NCI-H2081 (cell line): ENCODE measurements at places on chromosomes 3 and 15.
A peak's percentile ranks its signal among the peaks of the same experiment; 100 is the strongest.

DNA sequence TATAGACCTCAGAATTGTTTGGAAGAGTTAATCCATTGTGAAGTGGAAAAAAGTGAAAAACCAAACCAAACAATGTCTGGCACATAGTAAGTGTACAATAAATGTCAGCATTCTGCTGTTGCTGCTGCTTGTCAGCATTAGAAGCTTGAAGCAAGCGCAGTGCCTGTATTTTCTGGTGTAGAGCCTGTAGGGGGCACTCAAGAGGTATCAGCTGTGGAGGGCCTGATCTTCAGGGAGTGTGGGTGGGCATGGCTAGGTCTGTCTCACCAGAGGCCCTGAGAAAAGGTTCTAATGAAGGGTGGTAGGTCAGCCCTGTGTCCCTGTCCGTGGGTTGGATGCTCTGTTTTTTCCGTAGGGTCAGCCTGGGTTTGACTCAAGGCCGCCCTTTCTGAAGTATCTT lies 3.6 kb downstream of the ADAMTSL3 start:
- no peak for DNase-seq

DNA sequence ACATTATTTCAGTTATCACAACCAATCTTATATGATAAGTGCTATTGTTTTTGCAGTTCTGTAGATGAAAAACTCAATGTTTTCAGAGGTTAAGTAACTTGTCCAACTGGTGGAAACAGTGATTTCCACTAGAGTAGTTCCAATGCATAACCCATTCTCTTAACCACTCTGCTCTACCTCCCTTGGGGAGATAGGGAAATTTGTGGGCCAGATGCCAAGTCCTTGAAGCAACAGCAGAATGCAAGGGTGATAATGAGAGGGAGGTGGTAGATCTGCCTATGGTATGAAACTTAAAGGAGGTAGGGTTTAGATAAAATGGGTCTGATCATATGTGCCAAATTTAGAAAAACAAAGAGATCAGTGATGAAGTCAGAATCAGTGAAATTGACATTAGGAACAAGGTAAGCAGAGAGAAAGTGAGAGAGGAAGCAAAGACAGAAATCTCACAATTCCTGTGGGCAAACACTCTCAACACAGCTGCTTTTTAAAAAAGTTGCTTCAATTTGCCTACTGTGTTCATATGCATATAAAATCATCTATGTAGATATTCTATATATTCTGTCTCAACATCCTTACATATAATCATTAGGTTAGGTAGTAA lies 50.5 kb upstream of the UBP1 start:
- no peak for DNase-seq

DNA sequence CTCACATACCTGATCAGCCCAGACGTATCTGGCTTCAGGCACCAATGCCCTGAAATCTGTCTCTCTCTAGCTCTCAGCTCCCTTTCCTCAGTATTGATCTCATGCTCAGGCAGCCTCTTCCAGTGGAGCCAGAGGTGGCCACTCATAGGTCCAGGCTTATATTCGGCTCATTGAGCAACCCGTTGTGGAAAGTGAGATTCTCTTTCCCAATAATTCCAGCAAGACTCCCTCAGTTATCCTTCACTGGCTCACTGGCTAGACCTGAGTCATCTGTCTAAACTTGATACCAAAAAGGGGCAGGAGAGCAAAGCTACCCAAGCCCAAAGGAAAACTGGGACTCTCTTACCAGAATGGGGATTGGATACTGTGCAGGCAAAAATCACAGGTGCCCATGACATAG lies 33.4 kb upstream of the FRMD4B start:
- no peak for DNase-seq

- DNase-seq = no peak
Measured at GRCh38 chr15:23565395-23566070, at the start of gene MKRN3. TSS of gene MKRN3 (plus strand) at chr15:23565674. CDS start at chr15:23565783, 109 bp downstream.

- DNase-seq = no peak
Measured at GRCh38 chr3:179608931-179609720, 4.5 kb downstream of the NDUFB5 start.

GRCh38 chr15:40313531-40314398 lies 6.0 kb upstream of the PLCB2 start:
- peak; percentile 76 for DNase-seq

DNA sequence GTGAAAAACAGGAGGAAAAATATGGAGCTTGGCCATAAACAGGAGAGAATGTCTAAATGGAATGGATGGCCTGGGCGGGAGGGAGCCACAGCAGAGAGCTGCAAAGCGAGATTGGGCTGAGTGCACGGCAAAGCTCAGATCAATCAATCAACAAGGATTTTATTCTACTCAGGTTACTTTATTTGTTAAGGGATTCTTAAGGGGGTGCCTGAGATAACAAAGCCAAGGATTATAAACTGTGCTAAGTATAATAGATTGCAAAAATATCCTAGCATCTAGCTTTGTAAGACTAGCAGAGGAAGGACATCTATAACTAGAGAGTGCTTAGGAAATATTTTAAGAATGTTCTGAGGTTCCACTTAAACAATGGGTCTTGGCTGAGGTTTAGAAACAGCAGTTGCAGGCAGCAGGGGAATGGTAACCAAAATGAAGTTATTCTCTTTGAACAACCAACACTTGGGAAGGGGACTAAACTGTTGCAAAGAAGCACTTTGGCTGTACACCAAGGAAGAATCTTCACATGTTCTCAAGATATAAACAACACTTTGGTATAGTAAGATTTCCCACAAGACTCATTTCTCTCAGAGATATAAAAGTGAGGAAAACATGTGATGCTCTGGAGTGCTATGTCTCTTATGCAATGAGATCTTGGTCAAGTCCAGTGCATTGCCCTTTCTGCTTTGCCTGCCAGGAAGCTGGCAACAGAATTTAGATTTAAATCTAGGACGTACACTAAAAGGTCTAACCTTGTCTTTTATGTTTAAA lies 35.5 kb downstream of the TMEM212 start:
- no peak for DNase-seq

DNA sequence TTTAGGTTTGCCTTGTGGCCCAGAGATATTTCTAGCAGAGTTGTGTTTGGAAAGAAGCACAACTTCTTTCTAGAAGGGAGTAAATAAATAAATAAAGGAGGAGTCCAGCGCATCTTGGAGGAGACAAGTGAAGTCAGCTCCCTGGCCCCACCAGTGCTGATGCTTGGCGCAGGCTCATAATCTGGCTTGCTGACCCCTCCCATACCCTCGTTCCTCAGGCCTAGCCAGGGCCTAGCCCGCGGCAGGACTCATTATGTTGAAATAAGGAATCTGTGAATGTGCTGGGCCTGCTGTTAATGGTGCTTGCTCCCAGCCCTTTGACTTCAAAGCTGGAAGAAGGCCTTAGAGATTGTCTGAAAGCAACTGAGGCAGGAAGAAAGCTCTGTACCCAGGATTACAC lies 3.1 kb downstream of the ZNF710 start:
- DNase-seq = no peak

GRCh38 chr15:38603672-38604071 lies 39.1 kb upstream of the RASGRP1 start:
- no peak for DNase-seq

DNA sequence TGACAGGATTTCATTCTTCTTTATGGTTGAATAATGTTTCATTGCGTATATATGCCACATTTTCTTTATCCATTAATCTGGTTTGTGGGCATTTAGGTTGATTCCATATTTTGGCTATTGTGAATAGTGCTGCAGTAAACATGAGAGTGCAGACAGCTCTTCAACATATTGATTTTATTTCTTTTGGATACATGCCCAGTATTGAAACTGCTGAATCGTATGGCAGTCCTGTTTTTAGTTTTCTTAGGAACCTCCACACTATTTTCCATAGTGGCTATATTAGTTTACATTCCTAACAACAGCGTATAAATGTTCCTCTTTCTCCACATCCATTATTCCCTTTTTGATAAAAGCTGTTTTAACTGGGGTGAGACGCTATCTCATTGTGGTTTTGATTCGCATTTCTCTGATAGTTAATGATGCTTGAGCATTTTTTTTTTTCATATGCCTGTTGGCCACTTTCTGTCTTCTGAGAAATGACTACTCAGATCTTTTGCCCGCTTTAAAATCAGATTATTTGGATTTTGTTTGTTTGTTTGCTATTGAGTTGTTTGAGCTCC lies 21.7 kb downstream of the AQP9 start:
- DNase-seq = no peak

- DNase-seq = no peak
Measured at GRCh38 chr15:64162478-64162868, 349 bp downstream of the PPIB start.

- peak; percentile 28 for DNase-seq
Measured at GRCh38 chr15:27410996-27411605, 440.1 kb downstream of the GABRG3 start.

DNA sequence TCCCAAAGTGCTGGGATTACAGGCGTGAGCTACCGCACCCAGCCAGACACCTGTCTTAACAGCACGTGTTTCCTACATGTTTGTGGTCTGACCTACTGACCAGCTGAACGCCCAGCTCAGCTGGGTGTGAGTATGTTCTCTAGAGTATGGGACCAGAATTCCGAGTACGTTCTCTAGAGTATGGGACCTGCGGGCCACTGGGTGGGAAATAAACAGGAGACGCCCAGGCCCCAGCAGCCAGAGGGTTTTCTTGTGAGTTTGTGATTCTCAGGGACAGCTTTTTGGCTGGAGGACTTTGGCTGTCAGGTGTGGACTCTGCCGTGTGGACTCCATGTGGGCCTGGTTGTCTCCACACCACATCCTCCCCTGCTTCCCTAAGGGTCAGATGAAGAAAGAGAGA lies 87.3 kb downstream of the CHRD start:
- DNase-seq = no peak

DNA sequence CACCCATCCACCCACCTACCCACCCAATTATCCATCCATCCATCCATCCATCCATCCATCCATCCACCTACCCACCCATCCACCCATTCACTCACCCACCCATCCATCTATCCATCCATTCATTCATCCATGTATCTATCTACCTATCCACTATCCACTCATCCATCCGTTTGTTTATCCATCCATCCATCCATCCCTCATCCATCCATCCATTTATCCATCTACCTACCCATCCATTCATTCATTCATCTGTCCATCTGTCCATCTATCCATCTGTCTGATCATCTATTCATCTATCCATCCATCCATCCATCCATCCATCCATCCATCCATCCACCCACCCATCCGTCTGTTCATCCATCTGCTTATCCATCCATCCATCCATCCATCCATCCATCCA lies 65.7 kb downstream of the FBLN2 start:
- DNase-seq = no peak

GRCh38 chr15:90086868-90087268 lies 15.4 kb downstream of the IDH2 start:
- DNase-seq = no peak

DNA sequence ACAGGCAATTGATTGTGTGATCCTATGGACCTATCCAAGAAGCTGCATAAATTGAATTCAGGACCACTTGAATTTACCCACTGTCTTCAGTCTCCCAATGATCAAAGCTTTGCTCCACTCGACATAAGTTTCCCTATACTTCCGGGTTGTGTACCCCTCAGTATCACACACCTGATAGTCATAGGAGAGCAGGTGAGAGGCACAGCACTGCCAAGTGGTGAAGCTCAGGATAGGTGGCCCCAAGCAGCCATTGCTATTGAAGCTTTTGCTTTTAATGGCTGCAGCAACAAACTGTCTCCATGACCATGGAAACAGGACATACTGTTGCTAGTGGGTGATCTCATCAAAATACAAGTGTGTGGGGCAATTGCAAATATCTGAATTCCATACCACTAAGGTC lies 27.7 kb downstream of the GASK1A start:
- no peak for DNase-seq

GRCh38 chr15:96538491-96538890 lies 208.0 kb downstream of the NR2F2 start:
- no peak for DNase-seq

DNA sequence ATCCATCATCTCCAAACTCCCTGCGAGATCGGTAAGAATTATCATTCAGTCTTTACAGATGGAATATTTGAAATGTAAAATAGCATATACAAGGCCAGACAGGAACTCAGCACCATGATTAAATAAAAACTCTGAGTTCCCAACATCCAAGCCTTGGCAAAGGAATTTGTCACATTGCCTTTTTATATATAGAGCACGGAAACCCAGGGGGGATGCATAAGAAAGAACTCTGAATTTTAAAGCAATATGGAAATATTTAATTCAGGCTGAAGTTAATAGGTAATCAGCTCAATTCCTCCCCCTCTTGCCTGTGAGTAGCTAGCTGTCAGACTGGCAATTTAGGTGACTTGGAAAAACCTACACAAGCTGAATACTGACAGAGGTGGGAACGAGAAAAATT lies 217.9 kb upstream of the KCNMB2 start:
- DNase-seq = no peak

- peak; percentile 92 for DNase-seq
Measured at GRCh38 chr3:177835008-177835407, 637.7 kb upstream of the TBL1XR1 start.

- DNase-seq = no peak
Measured at GRCh38 chr3:17430582-17430981, 311.8 kb downstream of the TBC1D5 start.

- no peak for DNase-seq
Measured at GRCh38 chr3:191342411-191342810, 12.1 kb upstream of the UTS2B start.

DNA sequence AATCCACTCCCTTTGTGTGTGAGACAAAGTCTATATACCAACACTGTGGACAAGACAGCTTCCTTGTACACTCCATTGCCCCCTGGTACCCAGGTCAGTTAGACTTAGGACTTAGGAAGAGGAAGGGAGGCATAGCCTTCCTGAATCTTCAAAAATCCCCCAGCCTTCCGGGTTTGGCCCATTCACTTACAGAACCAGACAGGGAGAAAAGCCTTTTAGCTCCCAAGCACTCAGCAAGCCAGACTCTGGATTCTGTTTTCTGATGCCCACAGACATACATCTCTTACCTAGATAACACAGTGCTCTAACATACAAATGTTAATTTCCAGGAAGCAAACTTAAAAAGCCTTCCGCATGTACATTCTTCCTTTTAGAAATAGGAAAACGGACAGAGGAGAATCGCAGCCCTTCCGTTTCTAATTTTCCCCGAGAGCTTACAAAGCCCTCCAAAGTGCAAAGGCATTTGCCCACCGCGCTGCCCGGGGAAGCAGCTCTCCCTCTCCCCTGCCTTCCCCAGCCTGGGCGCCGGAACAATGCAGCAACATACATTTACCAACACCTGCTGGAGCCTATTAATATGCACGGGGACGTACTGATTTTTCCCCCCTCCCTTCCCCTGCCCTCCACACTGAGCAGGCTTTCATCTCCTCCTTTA lies 442.0 kb downstream of the MAGI1 start:
- DNase-seq = no peak

- DNase-seq = no peak
Measured at GRCh38 chr15:44087578-44088465, 107.2 kb downstream of the FRMD5 start.
